ENCODE measurements at places on chromosomes 5 and 9.

DNA sequence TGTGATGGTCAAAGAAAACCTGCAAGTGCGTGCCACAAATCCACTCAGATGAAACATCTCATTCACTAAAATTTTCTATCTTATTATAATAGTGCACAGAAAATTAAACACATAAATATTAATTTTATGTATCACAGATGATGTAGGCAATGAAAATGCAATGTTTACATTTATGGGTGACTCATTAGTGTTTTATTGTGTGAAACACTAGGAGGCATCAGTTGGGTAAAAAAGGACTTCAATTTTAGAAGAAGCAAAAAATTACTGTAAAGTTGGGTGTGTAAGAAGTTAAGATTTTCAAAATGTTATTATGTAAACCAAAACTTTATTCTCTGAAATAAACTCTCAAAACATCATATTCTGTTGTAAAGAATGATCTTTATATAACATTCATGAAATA, 4.0 kb downstream of the MEF2C start:
- no peak for DNase-seq

- DNase-seq = no peak
Observed at GRCh38 chr9:37425298-37425752, 2.8 kb downstream of the GRHPR start.

DNA sequence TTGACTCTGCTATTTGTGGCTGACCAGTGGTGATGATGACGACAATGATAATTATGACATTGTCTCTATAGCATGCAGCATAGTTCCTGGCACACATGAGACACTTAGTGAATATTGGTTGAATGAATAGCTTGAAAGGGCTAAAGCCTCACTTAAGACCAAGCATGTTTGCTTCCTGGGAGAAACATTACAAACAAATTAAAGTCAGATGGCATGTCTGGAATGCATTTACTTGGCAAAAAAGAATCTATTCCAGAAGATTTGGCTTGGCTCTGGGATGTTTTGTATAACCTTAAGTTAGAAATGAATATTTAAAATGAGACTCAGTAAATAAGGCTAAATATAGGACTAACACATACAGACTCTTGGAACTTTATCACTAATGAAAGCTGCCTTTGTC, 21.6 kb downstream of the GAS1 start:
- no peak for DNase-seq

GRCh38 chr5:148910686-148911361, 84.4 kb downstream of the ADRB2 start:
- no peak for DNase-seq

DNA sequence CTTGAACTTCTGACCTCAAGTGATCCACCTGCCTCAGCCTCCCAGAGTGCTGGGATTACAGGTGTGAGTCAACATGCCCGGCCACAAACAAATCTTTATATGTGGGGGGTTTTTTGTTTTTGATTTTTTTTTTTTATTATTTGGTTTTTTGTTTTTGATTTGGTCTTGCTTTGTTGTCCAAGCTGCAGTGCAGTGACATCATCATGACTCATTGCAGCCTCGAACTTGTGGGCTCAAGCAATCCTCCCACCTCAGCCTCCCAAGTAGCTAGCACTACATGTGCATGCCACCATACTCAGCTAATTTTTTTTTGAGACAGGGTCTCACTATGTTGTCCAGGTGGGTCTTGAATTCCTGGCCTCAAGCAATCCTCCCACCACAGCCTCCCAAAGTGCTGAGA, 42.4 kb downstream of the ALDH7A1 start:
- no peak for DNase-seq

- no peak for DNase-seq
Observed at GRCh38 chr9:123947326-123947725, 17.4 kb upstream of the DENND1A start.

- no peak for DNase-seq
Observed at GRCh38 chr9:134344068-134344799, 18.0 kb downstream of the RXRA start.

Data from NCI-H1930 (cell line).